Left kidney (tissue), 8 donors: ENCODE measurements at places on chromosomes 11 and 22. TPM values are rescaled to one million over a fixed set of nuclear protein-coding genes. Genes with fewer than 3 reads are reported as not detected.

The GAL3ST3 gene
- polyA plus RNA-seq, result 3.8 TPM

The TBX1 gene
- 0.42 TPM for polyA plus RNA-seq

The NTM gene
- polyA plus RNA-seq, result 44.4 TPM

The SMTNL1 gene
- polyA plus RNA-seq, result 0.47 TPM

The SCARF2 gene
- polyA plus RNA-seq, result 15.7 TPM

The SYT7 gene
- polyA plus RNA-seq, result 4.7 TPM

The C11orf16 gene
- 0.96 TPM for polyA plus RNA-seq

GRCh38 chr11:68524213-68524612, 63.7 kb downstream of the PPP6R3 start:
- DNase-seq, result no peak

GRCh38 chr22:20429254-20430100, 8.1 kb downstream of the SCARF2 start:
- DNase-seq, result no peak

- DNase-seq, result no peak
These were observed 127.9 kb upstream of the CSNK2A3 start for GRCh38 chr11:11480971-11481370.

DNA sequence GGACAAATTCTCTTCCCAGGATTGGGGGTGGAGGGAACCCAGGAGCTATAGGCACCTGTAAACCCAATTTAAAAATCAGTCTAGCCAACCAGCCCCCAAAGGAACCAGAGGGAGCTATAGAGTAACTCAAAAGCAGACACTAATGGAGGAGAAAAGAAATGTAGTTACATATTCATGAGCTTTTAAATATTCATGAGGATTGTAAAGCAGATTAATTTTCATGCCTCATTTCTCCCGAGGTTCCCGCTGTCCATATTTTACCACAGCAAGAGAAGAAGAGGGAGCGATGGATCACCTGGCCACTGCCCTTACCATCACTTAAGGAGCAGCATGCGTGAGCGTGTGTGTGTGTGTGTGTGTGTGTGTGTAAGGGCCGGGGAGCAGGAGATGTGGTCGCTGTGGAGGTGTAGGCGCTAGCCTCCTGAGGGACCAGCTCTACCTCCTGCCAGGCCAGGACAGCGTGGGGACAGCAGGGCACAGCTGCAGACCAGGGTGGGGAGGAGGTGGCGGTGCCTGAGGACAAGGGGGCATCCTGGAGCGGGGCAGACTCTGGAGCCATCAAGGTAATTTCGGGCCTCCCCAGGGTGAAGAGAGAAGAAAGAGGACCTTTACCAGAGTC, 100.7 kb upstream of the THY1 start:
- no peak for DNase-seq

DNA sequence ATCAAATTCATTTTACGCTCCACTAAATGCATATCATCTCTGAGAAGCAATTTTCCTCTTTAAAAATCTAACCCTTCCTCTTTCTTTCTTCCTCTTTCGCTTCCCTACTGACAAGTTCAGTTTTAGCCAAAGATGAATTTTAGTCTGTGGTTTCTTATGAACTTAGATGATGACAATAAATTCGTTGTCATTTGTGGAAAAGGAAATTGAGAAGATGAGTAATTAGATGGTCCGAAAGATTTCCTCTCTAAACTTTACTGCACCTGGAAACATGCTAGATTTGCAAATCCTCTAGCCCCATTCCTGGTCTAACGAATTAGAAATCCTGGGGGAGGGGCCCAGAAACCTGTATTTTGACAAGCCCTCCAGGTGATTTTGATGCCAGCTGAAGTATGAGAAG, 855.4 kb upstream of the CHORDC1 start:
- DNase-seq, result no peak

- no peak for DNase-seq
These were observed 15.9 kb downstream of the MRGPRG start for GRCh38 chr11:3202759-3203158.

DNA sequence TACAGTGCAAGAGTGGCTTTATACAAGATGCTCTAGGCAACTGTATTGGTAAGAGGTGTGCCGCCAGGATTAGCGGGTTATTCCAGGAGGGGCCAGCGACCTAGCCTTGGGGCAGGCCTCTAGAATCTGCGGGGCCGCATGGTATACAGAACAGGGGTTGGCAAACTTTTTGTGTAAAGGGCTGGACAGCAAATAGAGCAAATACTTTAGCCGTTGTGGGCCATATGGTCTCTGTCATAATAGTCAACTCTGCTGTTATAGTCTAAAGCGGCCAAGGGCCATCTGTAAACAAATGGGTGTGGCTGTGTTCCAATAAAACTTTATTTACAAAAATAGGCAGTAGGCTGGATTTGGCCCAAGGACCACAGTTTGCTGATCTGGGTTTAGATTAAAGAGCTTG, 32.6 kb downstream of the FBLN1 start:
- no peak for DNase-seq

DNA sequence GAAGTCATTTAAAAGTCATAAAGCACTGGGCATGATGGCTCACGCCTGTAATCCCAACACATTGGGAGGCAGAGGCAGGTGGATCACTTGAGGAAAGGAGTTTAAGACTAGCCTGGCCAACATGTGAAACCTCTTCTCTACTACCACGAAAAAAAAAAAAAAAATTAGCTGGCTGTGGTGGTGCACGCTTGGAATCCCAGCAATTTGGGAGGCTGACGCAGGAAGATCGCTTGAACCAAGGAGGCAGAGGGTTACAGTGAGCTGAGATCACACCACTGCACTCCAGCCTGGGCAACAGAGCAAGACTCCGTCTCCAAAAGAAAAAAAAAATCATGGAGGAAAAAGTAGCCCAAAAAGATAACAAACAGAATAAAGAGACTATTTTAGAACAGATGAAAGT, 42.2 kb downstream of the NUP98 start:
- no peak for DNase-seq

GRCh38 chr11:126311401-126312291, 7.8 kb downstream of the DCPS start:
- DNase-seq, result no peak

DNA sequence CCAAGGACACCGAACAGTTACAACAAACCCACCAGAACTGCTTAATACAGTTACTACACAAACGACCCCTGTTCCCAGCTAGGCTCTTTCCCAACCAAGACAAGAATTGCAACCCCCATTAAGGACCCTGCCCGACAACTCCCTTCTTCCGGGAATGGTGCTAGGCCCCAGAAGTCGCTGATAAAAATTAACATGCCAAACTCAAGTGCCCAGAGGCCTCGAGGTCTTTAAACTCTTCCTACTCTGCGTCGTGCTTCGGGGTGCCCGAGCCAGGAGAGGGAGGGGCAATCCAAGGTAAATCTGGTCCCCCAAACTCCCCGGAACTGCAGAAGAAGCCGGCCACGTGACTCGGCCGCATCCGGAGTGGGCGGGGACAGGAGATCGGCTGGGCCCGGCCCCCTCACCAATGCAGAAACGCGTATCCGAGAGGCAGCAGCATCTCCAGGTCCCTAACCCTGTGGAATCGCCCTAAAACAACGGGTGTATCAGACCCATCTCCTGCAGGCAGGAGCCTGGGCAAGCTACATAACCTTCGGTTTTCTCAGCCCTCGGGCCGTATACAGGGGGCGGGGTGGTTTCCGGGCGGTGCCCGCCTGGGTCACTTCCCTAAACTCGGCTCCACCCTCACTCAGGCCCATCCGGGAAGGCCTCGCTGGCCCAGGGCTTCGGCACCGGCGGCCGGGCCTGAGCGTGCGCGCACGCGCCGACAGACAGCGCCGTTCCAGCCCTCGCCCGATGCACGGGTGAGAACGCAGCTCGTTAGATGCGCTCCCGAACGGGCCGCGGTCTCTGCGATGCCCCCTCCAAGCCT, 1.1 kb downstream of the CFL1 start:
- DNase-seq, result no peak

- DNase-seq, result no peak
These were observed 105.1 kb downstream of the FBXO7 start for GRCh38 chr22:32579529-32580220.

DNA sequence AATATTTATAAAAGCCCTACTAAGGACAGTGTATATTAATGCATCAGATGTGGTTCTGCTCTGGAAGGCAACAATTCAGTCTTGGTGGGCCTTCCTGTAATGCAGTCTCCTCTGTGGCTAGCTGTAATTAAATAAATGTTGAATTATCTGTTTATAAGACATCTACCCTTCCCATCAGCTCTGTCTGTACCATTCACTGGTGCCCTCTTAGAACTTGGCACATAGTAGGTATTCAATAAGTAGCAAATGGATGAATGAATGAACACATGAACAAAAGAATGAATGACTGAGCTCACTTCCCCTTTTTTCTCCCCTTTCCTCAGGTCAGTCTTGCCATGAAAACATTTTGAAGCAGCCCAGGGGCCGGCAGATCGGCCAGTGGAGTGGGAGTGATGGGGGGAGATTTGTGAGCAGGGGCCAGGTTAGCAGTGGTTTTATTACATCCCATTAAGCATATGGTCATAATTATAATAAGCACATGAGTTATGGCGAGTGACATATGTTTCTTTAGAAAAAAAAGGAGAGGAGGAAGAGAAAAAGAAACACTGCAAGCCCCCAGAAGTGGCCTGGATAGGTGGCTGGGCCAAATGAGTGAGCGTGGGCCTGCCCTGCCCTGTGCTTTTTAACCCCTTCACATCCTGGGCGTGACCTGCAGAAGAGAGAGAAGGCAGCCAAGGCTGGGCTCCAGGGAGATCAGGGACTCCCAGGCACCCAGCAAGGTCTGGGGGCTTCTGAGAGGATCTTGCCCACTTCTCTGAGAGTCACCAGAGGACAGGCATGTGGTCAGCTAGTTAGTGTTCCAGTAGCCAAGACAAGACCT, 48.6 kb upstream of the CD82 start:
- DNase-seq, result no peak

GRCh38 chr11:1748636-1749394, 1.6 kb downstream of the IFITM10 start:
- no peak for DNase-seq

DNA sequence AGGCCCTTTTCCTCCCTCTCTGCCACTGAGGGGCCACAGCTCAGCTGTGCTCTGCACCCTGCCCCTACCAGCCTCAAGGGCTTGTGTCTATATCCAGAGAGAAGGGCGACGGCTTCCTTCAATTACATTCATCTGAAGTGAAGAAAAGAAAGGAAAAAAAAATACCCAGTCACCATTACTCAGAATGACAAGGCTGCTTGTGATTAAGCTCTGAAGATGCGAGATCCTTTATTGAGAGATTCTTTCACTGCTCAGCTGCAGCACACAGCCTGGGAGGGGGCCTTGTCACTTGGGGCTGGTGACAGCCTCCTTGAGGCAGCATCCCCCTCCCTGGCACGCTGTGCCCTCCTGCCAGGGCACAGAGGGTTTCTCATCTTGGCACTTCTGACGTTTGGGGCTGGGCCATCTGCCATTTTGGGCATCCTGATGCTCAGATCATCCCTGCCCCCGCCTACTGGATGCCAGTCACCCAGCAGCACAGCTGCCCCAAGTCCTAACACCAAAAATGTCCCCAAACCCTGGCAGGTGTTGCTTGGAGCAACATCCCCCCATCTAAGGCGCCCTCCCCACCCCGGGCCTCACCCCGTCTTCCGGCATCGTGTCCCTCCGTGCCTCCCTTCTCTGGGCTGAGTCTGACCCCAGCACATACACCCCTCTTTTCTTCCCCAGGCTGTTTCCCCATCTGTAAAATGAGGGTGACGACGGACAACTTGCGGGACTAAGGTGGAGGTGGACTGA, 1394.7 kb downstream of the BRD1 start:
- no peak for DNase-seq

DNA sequence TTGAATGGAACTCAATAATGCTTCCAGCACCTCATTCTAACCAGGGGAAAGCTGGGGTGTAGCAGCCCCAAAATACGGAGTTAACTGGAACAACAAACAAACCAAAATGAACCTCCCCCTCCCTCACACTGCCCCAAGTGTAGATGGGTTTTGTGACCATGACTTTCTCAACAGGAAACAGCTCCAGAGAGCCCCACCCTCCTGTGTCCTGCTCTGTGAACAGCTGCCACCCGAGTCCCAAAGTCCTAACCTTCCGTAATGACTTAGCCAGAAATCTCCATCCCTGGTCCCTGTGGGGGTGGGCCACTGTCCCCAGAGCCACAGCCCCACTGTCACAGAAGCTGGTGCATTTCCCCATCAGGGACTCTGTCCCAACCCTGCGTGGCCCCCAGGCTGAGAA, 155.4 kb downstream of the CRYBB2 start:
- DNase-seq, result no peak

DNA sequence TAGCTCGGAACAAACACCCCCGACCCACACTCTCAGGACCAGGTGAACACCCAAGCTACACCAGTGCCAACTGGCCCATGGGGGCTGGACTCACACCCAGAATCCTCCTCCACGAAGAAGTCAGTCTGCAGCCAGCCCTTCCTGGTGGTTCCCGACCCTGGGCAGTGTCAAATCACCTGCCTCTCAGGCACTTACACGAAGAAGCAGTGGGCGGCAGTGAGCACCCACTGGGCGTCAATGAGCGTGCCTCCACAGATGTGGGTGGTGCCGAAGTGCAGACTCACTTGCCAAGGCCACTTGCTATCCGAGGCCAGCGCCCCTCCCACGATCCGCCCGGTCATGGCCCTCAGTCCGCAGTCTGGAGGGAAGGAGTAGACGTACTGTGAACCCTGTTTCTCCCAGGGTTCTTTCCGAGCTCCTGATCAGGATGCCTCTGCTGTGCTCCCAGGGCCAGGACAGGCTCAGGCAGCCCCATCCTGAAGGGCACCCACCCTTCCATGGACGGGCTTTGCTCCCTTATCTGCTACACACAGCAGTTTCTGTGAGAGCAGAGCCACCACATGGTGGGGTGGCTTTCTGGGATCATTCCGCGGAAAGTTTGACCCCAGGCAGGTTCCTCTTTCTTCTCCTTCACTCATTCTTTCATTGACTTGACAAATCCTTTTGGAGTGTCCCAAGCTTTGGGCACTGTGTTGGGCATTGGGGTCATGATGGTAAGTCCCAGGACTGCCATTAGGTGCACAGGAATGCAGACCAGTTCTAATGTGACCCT, 19.4 kb downstream of the TMPRSS13 start:
- DNase-seq, result no peak

DNA sequence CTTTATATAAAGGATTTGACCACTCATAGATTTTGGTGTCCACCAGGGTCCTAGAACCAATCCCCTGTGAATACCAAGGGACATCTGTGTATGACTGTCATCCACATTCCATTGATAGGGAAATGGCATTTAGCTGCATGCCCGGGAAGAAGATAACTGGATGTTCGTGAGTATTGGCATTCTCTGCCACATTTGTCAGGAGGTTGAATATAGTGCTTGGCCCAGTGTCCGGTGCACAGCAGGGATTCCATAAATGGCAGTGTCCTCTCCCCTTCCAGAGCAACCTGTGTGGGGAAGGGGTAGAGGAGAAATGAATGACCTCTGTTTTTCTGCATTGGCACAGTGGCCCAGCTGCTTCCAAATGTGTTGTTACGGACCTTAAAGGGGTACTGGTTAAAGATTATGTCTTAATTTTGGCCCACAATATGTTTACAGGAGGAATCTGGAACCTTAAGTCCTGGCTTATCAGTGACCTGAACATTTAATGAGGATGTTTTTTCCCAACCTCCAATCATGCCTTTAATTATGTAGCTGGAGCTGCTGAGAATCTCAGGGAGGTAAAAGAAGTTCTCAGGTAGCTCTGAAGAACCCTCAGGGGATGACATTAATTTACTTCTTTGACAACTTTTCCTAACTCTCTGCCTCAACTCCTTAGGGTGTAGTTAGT, 33.6 kb upstream of the OR4B1 start:
- DNase-seq, result no peak
